ENCODE measurements at places on chromosomes 13 and 19.

- no peak for DNase-seq
These were observed 179.7 kb downstream of the SPRY2 start for GRCh38 chr13:80161219-80161618.

DNA sequence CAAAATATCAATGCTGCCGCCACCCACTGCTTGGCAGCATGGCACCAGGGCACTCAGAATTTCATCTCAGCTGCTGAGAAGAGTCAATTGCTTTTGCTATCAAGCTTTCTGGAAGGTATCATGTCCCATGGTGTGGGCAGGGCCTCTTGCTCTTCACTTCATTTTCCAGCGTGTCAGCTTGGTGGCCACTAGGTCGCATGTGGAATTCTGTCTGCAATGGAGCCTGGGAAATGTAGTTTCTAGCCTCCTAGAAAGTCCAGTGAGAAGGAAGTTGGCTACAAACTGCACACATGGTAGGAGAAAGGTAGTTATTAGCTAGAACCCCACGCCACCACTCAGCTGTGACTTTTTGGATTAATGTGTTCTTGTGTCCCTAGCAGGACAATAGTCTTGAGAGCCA is 105.3 kb downstream of the MYO16 start:
- no peak for DNase-seq

GRCh38 chr13:32150794-32151193 is 119.2 kb downstream of the FRY start:
- peak; percentile 82 for DNase-seq

- no peak for DNase-seq
These were observed 4.9 kb upstream of the ZSWIM4 start for GRCh38 chr19:13790354-13790753.

DNA sequence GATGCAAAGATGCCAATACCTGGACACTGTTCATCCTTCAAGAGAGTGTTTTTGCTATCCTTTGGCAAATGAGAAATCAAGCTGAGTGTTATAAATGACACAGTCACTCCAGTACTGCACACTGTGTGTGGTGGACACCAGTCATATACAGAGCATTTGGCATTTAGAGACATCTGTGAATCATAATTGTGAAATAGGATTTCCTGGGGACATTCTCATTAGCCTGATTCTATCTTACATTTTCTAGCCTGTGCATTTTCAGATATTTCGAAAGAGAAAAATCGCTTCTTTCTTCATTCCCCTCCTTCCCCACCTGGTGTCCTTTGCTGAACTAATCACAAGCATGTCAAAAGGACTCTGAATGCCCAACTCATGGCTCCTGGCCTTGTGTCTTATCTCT is 781.0 kb upstream of the ARGLU1 start:
- no peak for DNase-seq

DNA sequence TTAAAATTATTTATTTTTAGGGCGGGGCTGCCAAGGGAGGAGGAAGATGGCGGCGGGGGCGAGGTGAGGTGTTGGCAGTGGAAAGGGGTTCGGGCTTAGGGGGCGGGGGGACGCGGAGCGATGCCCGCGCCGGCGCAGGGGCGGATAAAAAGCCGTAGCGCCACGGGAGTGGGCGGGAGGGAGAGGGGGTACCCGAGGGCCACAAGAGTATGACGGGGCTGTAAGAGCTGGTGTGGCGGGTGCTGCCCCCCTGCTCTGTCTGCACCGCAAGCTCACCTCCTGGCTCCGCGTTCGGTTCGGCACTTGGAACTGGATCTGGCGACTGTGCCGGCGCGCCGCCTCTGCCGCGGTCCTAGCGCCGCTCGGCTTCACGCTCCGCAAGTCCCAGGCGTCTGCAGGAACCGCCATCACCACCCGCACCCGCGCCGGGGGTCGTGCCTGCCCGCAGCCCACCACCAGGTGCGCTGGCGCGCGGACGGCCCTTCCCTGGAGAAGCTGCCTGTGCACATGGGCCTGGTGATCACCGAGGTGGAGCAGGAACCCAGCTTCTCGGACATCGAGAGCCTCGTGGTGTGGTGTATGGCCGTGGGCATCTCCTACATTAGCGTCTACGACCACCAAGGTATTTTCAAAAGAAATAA is 265.2 kb upstream of the SGCG start:
- DNase-seq: peak; percentile 68

- DNase-seq: no peak
These were observed 194.6 kb downstream of the KLF12 start for GRCh38 chr13:73939603-73940002.

- no peak for DNase-seq
These were observed 10.2 kb downstream of the PPP1R37 start for GRCh38 chr19:45103156-45103507.

DNA sequence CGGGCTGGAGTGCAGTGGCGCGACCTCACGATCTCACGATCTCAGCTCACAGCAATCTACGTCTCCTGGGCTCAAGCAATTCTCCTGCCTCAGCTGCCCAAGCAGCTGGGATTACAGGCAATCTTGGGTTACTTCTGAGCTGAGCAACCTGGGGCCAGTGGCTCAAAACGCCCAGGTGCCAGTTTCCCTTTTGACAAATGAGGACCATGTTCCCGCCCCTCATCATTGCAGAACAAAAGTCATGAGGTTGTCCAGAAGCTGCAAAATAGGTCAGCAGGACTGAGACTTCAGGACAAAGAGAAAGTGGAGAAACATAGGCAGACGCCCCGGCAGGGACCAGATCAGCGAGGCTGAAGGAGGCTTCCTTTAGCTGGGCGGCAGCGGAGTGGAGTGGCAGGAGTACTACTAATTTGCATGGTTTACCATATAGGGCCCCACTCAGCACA is 3.3 kb upstream of the ADGRE5 start:
- DNase-seq: no peak

DNA sequence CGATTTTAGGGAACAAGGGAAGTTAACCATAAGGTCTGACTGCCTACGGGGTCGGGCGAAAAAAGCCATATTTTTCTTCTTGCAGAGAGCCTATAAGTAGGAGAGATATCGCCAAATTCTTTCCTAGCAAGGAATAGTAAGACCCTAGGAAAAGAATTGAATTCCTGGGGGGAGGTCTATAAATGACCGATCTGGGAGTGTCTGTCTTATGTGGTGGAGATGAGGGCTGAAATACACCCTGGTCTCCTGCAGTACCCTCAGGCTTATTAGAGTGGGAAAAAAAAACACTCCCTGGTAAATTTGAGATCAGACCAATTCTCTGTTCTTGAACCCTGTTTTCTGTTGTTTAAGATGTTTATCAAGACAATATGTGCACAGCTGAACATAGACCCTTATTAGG is 447.5 kb upstream of the ATXN8OS start:
- no peak for DNase-seq

DNA sequence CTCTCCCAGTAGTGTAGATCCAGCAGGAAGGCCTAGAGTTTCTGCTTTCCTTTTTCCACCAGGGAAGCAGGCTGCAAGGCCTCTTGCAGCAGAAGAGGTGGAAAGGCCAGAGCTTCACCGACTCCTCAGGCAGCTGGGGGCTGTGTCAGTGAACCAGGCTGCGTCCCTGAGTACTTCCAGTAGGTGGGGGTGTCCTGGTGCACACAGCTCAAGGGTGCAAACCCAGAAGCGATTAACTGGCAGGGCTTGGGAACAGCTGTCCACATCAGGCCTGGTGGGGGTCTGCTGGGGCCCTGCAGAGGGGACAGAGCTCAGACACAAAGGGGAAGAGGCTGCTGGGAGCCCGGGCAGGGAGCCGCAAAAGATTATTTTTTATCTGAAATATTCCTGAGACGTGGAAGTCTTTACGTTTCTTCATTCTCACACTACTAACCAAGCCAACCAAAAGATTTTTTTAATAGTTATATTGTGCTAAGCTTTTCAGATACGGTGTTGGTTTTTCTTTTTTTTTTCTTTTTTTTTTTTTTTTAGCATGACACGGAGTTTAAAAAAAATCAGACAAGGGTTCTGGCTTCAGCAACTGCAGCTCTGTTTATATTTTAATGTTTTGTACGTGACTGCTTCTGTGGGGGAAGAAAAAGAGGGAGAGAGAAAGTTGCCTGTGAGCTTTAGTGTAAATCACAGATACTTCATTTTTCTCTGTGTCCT is 11.0 kb downstream of the TSHZ3 start:
- peak; percentile 29 for DNase-seq

DNA sequence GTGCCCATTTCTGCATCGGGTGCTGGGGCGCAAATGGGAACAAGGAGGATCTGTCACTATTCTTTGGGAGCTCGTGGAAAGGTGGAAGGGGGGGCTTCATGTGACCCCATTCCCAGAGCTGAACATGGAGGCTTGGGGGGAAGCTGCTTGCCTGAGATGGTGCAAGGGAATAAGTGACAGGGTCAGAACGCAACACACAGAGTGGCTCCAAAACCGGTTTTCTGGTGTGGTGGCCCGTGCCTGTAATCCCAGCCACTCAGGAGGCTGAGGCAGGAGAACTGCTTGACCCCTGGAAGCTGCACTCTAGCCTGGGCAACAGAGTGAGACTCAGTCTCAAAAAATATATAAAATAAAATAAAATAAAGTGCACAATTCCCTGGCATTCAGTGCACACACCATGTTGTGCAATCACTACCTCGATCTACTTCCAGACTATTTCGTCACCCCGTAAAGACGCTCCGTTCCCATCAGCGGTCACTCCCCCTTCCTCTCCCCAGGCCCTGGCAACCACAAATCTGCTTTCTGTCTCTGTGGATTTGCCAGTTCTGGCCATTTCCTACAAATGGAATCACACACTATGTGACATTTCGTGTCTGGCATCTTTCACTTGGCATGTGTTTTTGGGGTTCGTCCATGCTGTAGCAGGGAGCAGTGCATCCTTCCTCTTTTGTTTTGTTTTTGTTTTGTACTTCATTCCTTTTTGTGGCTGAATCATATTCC is 18.2 kb upstream of the COMP start:
- DNase-seq: peak; percentile 89

Data from GM03348 (cell line).